ENCODE measurements at places on chromosomes 3 and 15.

- DNase-seq, result no peak
Observed at GRCh38 chr3:169699536-169700050, 36.1 kb upstream of the MECOM start.

DNA sequence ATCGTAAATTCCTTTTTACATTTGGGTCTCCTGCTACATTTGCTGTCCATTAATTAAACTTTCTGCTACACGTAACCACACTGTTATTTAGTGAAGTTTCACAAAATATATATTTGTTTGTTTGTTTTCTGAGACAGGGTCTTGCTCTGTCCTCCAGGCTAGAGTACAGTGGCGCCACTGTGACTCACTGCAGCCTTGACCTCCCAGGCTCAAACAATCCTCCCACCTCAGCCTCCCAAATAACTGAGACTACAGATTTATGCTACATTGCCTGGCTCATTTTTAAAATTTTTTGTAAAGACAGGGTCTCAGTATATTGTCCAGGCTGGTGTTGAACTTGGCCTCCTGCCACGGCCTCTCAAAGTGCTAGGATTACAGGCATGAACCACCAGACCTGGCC is 20.5 kb downstream of the TOPBP1 start:
- DNase-seq, result no peak

- no peak for DNase-seq
Observed at GRCh38 chr3:140505213-140505612, 172.7 kb upstream of the TRIM42 start.

GRCh38 chr15:67114046-67114445 is 48.6 kb downstream of the SMAD3 start:
- DNase-seq, result no peak

- DNase-seq, result peak; percentile 11
Observed at GRCh38 chr3:42745291-42745745, 27.7 kb downstream of the CCDC13 start.

DNA sequence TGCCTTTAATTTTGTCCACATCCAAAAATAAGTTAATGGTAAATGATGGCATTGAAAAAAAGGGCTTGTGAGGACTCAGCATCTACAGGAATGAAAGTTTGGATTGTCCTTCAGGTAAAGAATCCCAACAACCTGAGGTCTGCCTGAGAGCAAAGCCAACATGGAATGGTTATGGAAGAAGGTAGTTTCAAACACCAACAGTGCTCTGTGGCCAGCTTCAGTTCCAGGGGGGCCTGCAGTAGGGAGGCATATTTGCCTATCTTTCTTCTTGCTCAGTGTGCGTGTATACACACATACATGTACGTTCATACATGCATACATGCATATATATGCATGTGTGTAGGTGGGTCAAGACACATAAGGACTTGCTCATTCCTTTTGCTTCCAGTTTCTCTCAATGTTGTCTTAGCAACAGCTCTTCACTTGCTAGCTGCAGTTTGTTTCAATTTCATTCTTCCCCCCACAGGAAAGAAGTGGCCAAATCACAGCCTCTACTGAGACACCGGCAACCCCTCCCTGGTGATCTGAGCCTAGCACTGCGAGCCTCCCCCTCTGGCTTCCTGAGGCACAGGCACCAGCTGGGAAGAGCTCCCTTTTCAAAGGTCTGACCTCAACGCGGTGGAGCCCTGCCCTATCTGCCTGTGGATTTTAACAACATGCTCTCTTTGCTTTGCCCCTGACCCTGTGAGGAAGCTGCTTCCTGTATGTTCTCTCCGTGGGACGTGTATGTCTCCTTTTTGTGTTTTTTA is 146.2 kb downstream of the KLF13 start:
- DNase-seq, result peak; percentile 79

DNA sequence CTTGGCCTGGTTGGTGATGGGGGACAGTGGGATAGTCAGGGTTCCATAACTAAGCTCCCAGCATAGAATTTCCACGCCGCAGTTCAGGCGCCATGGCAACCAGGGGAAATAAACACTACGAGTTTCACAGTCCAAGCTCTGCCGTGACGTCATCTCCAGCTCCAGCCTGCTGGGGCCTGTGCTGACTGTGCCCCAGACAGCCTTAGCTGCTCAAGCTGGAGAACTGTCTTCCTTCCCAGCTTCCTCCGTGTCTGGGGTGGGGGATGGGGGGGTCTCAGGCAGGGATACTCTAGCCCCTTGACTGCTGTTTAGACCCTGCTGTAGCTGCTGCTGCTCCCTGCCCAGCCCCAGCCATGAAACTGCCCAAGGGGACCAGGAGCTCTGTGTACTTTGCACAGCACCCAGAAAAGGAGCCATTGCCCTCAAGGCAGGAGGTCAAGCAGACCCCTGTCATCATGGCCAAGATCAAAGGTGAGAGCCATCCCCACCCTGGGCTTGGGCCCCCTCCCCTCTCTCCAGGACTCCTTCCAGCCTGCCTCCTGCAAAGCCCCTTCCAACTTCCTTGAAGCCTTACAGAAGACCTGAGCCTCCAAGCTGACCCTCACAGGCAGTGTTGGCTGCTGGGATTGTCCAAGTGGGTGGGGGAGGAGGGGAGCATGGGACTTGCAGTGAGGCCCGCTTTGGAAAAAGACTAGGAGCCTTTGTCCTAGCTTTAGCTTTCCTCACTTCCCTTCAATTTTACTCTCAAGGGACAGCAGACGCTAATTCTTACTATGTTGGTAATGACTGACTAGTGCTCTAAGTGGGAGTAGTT is 11.4 kb upstream of the CSPG4 start:
- DNase-seq, result no peak

GRCh38 chr15:54149115-54149531 is 170.9 kb downstream of the UNC13C start:
- DNase-seq, result no peak

DNA sequence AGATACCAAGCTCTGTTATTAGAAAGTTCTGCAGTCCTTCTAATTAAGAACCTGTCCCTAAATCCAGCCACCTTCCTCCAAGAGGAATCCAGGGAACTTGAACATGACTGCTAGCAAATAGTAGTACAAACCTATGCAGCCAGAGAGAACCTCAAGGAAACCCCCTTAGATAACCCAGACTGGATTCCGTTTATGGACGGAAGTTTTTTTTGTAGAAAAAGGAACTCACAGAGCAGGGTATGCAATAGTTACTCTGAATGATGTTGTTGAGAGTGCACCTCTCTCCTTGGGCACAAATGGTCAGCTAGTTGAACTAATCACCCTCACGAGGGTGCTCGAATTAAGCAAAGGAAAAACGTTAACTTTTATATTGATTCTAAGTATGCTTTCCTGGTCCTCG is 40.8 kb downstream of the TM4SF18 start:
- DNase-seq, result no peak

DNA sequence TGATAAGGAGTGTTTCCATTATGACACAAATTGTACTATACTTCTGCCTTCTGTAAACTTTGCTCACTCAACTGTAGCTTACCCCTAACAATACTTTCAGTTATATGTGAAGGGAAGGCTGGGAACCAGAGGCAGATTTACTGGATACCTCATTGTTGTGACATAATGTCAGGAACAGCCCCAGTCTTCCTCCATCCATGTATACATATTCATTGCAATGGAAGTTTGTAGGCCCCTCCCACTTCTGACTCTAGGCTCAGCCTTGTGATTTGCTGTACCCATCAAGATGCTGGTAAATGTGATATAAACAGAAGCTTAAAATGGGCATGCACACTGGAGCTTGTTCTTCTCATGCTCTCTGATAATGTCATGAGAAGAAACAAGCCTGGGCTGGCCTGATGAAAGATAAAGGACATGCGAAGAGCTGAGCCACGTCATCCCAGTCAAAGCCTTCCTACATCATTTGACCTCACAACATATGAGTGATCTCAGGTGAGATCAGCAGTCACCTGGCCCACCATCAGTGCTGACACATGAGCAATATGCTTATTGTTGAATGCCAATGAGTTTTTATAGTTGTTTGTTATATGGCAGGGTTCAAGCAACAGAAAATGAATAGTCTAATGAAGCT is 267.8 kb downstream of the GAP43 start:
- DNase-seq, result no peak

DNA sequence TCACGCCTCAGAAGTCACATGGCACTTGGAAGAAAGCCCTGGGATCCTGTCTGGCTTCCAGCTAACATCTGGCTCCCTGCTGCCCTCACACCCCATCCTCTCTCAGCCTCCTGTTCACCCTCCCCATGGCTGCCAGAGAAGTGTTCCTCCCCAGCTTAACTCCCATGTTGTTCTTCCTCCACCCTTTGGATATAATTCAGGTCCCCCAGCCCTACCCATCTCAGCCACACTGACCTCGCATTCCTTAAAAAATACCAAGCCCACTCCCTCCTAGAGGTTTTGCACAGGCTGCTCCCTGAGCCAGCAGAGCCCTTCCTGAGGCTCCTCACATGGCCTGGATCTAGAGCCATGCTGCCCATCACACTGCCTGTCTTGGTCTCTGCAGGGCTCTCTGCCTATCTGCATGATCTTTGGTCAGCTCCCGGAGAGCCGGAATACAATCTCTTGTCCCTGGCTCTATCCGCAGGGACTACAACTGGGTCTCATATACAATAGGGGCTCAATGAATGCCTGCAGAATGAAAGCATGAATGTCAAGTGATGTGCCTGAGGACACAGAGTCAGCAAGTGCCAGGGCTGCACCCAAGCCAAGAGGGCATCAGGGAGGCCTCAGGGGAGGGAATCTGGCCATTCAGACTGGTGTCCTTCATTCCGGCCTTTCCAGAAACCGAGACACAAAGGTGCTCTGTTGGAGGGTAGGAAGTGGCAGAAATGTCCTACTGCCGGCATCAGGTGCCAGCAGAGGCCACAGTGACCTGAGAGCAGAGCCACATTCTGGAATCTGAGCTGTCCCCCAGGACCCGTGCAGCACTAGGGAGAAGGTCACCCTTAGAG is 3.8 kb upstream of the TKT start:
- DNase-seq, result no peak

DNA sequence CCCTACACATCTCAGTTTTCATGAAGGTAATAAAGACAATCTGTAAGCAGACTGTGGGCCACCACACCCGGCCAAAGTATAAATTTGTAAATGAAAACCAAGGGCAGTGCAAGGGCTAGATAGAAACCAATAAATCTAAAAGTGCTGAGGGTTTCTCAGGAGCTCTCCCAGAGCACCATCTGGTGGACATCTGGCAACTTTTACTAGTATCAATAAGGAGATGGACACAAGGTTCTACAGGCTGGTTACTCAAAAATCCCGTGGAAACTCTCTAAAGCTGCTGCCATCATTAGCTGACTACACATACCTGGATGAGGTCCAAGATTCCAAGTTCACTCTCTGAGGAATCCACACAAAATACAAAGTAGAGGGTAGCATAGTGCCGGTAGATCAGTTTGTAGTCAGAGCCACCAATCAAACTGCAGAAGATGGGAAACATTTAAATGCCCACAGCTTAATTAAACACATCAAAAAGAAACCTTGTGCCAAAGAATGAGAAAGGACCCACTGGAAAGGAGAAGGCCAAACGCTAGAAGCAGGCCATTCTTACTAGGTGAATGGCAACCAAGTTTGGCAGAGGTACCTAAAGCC is 5.5 kb downstream of the AP3S2 start:
- DNase-seq, result no peak

GRCh38 chr3:8851703-8852102 is 82.3 kb upstream of the OXTR start:
- no peak for DNase-seq

DNA sequence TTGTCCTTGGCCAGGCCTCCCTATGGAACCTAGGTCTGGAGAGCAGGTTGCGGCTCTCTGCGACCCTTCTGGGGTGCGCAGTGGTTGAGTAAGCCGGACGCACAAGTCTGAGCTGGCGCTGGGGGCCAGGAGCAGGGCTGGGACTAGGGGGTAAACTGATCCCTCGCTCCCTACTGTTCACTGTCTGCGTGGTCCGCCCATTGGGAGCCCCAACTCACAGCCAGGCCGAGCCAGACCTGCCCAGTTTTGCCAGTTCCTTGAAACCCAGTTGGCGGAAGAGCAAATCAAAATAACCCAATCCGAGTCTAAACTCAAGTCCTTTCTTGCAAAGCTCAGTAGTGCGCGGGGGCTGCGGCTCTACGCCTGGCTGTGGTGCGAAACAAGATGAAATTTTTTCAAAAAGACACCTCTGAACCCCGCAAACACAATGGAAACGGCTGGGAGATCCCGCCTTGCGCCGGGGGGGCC is 17.5 kb downstream of the RGMA start:
- no peak for DNase-seq

All from activated CD8-positive, alpha-beta memory T cell treated with anti-CD3 and anti-CD28 coated beads for 24 hours (primary cell).